Upper lobe of right lung (tissue), 1 donor: ENCODE measurements at places on chromosomes 11 and 22. TPM values are rescaled to one million over a fixed set of nuclear protein-coding genes. Genes with fewer than 3 reads are reported as not detected.

PRG3 gene
- total RNA-seq: not detected

BTBD18 gene
- total RNA-seq: not detected

PATE2 gene
- total RNA-seq: not detected

MOGAT2 gene
- not detected for total RNA-seq

MPZL3 gene
- total RNA-seq: 11.8 TPM

APOBEC3A gene
- 9.0 TPM for total RNA-seq

CCDC87 gene
- 0.26 TPM for total RNA-seq

DNA sequence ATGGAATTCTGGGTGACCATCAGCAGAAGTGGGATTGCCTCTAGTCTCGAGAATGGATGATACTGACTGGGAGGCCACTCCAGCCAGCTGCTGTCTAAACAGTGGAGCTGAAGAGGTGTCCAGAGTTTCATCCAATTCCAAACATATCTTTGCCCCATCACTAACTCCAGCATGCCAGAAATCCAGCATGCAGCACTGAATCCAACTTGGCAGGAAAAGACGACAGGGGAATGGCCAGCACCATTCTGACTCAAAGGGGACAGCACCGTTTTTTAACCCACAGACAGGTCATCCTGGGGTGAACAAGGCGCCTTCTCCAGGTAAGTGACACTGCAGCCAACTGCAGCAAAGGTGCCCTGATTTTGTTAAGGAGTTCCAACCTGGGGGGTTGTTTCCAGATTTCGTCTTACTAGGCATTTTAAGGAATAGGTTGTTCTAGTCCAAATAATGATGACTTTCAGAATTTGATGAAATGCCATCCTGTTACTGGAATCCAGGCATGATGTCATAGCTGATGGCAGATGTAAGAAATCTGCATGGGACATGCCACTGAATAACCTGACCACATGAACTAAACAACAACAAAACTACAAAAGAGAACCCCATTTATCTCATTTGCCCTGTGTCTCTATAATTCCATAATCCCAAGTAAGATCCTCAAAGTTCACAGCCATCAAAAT is 32.3 kb downstream of the FEZ1 start:
- no peak for DNase-seq

- no peak for DNase-seq
Measured at GRCh38 chr22:45334528-45334927, 24.8 kb downstream of the FAM118A start.

- no peak for DNase-seq
Measured at GRCh38 chr11:19769820-19770219, 57.2 kb downstream of the NAV2 start.

DNA sequence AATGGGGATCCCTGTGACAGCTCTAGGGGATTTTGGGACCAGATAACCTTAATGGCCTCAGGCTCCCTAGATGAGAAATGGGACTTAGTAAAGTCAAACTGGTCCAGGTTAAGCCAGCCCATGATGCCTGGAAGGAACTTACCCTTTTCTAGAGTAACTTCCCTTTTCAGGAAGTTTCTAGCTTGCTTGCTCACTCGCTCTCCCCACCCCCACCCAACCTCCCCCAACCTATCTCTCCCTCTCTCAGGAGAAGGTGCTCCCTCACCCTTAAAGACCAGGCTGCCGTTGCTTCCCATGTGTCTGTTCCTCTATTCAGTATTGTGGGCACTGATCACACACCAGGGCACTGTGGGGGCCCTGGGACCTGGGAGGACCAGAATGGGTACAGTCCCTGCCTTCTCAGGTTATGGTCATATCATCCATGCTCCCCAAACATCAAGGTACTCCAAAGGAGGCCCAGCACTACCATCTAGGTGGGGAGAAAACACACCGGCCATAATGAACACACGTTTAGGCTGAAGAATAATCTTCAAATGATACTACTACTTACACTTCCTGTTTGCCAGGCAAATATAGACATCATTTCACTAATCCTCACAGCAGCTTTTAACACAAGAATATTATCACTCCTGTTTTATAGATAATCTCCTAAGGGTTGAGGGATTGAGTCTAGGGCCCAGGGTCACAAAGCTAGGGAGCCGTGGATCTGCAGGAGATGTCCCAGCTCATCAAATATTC is 18.2 kb downstream of the KCNQ1OT1 start:
- no peak for DNase-seq

- no peak for DNase-seq
Measured at GRCh38 chr11:44986315-44986714, 35.6 kb upstream of the TP53I11 start.
